HL-60 (cell line): ENCODE measurements at places on chromosomes 3 and 15.

- DNase-seq, result no peak
Observed at GRCh38 chr3:36784138-36784635, 19.8 kb upstream of the DCLK3 start.

DNA sequence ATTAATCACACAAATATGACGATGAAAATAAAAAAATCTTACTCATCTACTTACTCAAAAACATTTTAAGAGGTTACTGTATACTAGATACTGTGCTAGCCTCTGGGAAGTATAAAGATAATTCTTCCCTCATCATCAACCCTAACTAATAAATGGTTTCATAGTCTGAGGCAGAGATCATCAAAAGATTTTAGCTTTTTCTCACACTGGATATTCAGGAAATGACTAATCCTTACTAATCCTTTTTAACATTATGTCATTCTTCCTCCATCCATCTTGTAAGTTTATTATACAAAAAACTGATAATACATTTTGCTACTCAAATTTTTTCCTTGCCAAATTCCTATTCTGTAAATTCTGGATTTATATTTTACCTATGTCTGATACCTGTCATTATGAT lies 29.7 kb downstream of the ACAD11 start:
- no peak for DNase-seq

DNA sequence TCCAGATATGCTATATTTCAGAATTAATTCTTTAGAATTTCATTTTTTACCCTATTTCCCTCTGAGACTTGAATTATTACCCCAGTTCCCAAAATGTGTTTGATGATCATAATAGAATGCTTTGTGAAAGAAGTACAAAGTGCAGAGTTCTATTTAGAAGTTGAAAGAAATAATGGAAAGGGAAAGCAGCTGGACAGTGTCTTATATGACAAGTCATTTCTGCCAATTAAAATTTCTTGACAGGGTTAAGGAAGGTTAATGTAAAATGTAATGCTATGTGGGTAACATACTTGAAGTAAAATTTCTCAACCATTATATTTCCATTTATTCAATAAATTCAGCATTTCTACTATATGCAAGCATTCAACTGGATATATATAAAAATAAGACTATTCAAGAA lies 33.1 kb downstream of the FGF7 start:
- DNase-seq, result no peak

DNA sequence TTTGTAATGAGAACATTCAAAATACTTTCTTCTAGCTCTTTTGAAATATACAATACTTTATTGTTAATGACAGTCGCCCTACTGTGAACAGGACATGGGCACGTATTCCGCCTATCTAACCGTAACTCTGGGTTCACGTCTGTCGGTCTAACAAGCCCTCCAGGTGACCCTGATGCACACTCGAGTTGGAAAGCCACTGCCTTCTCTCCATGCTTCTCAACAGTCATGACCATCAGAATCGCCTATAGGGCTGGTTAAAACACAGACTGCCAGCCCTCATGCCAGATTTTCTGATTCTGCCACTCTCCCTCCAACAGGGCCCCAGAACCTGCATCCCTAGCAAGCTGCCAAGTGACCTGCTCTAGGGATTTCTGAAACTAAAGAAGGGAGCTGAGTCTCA lies 140.2 kb downstream of the FOXP1 start:
- no peak for DNase-seq

DNA sequence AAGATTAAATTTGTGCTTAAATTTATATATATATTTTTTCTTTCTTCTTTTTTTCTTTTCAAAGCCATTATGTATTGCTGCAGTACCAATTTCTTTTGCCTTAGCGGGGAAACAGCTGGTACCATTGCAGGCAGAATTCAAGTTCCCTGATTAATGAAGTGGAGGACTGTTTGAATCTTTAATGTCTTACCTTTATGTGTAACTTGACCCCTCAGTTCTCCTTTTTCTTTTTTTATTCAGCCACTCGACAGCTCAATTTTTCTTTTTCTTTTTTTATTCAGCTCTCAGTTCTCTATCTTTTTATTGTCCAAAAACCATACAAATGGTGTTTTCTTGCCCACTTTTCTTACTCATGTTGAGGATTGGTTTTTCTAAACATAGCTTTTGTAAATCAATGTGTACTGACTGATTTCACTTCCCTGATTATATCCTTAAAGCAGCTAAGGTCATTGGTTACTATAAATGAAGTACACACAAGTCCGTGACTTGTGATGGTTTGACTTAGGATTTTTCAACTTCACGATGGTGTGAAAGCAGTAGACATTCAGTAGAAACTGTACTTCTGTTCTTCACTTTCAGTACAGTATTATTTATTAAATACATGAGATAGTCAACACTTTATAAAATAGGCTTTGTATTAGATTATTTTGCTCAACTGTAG lies 22.8 kb downstream of the ATP2C1 start:
- DNase-seq, result no peak
